Body of pancreas (tissue), 4 donors: ENCODE measurements at places on chromosomes 3 and 15. TPM values are rescaled to one million over a fixed set of nuclear protein-coding genes. Genes with fewer than 3 reads are reported as not detected.

GRCh38 chr15:58069008-58069407, 3.5 kb upstream of the ALDH1A2 start:
- DNase-seq: no peak
- no peak overlapping the region for H3K27ac ChIP-seq
- peaks cover 5% of the 10 kb centered on the region for H3K27me3 ChIP-seq
- H3K36me3 ChIP-seq: no peaks in the 10 kb centered on the region
- H3K4me1 ChIP-seq: peaks cover 12% of the 10 kb centered on the region

DNA sequence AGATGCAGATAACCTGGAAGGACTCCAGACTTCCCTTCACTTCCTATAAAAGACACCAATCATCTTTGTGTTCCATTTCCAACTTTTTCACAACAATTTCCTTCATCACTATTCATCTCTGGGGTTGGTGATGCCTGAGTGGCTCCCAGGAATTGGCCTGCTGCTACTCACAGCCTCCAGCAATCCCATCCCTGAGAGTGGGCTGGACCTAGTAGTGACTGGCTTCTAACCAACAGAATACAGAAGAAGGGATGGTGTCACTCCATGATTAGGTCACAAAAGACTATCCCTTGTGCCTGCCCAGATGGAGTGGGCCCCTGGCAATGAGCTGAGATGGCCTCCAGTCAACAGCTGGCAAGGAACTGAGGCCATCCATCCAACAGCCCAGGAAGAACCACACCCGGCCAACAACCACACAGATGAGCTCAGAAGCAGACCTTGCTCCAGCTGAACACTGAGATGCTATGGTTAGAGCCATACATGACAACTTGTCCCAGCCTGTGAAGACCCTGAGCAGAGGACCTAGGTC, 20.9 kb downstream of the OCA2 start:
- no peak overlapping the region for H3K27ac ChIP-seq
- DNase-seq: no peak
- H3K36me3 ChIP-seq: no peaks in the 10 kb centered on the region
- no peaks in the 10 kb centered on the region for H3K27me3 ChIP-seq

DNA sequence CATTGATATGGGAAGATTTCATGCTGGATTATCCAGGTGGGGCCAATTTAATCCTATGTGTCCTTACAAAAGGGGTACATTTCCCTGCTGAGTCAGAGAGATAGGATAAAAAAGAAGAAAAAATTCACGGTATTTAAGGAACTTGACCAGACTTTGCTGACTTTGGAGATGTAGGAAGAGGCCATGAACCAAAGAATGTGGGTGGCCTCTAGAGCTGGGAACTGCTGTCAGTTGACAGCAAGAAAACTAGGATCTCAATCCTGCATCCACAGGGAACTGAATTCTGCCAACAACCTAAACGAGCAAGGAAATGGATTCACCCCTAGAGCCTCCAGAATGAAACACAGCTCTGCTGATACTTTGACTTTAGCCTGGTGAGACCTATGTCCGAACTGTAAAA, 148.1 kb upstream of the SLC24A5 start:
- H3K27ac ChIP-seq: no peak overlapping the region
- no peaks in the 10 kb centered on the region for H3K4me1 ChIP-seq
- H3K4me3 ChIP-seq: no peak overlapping the region

- no peaks in the 10 kb centered on the region for H3K27me3 ChIP-seq
- H3K4me3 ChIP-seq: no peak overlapping the region
- peaks cover 71% of the 10 kb centered on the region for H3K36me3 ChIP-seq
- peak; percentile 5 for DNase-seq
- H3K27ac ChIP-seq: no peak overlapping the region
- H3K4me1 ChIP-seq: no peaks in the 10 kb centered on the region
Measured at GRCh38 chr15:25061808-25062550, 107.2 kb downstream of the SNRPN start.

DNA sequence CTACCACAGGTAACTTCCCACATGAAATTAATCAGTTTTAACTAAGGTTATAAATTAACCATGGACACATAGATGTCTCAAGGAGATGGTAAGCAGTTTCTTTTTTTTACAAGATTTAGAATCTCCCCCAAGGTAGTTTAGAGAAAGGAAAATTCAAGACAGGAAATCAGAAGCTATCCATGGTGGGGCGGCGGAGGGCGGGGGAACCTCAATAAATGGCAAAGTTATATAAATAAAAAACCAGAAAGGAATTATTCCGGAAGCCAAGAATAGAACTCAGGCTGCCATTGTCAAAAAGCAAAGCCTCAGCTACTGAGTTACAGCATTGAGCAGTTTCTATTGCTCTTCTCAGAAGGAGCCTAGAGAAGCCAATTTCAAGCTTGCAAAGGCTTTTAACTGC, 172.1 kb upstream of the SMAD3 start:
- no peaks in the 10 kb centered on the region for H3K36me3 ChIP-seq
- H3K27ac ChIP-seq: no peak overlapping the region
- DNase-seq: no peak

- no peak overlapping the region for H3K27ac ChIP-seq
- H3K36me3 ChIP-seq: no peaks in the 10 kb centered on the region
- H3K4me1 ChIP-seq: no peaks in the 10 kb centered on the region
- H3K4me3 ChIP-seq: no peak overlapping the region
- DNase-seq: no peak
- no peaks in the 10 kb centered on the region for H3K27me3 ChIP-seq
Measured at GRCh38 chr3:6753536-6753935, 107.4 kb upstream of the GRM7 start.

The PLSCR5 gene
- not detected for total RNA-seq

GRCh38 chr3:39122813-39123212, 15.3 kb downstream of the TTC21A start:
- no peak overlapping the region for H3K4me3 ChIP-seq
- no peak overlapping the region for H3K27ac ChIP-seq
- DNase-seq: no peak
- no peaks in the 10 kb centered on the region for H3K27me3 ChIP-seq
- H3K4me1 ChIP-seq: peaks cover 30% of the 10 kb centered on the region

DNA sequence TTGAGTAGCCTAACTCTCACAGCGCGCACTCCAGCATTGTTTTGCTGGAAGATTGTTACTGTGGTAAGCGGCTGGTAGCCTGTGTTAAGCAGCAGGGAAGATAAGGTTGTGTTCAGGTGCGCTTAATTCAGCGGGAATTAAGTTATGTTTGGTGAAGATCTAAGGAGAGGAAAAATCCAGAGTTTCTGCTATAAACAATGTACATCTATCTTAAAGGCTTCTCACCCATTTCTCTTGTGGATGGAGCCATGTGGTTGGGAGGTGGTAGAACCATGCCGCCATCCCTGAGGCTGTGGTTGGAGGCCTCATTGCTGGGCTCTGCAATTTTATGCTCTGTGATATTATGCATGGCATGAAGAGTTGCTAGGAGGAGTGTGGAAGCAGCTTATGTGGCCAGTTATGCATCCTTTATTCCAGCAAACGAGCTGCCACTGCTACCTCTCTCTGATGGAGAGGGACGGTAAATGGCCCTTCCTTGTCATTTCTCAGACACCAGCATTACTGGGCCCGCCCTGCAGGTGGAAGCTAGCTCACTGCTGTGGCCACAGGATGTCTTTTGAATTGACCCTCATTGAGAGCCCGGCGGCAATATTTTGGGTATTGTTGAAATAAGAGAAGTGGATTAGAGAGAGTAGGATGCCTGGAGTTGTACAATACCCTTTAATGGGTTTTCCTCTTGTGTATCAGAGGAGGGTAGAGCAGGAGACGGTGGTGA, 1.3 kb downstream of the MINAR1 start:
- no peaks in the 10 kb centered on the region for H3K36me3 ChIP-seq
- no peak overlapping the region for H3K27ac ChIP-seq
- no peaks in the 10 kb centered on the region for H3K27me3 ChIP-seq
- H3K4me3 ChIP-seq: no peak overlapping the region
- DNase-seq: no peak

The FGD5 gene
- 4.9 TPM for total RNA-seq

The ASB14 gene
- not detected for total RNA-seq

DNA sequence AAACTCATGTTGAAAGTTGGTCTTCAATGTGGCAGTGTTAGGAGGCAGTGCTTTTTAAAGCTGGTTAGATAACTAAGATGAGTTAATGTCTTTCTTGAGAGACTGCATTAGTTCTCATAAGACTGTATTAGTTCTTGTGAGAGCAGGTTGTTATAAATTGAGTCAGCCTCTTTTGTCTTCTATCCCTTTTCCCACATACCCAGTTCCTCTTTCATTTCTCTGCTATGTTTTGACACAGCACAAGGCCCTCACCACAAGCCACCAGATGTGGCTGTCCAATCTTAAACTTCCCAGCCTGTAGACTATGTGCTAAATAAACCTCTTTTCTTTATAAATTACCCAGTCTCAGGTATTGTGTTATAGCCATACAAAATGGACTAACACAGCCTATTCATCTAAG, 94.6 kb upstream of the SNTN start:
- H3K27ac ChIP-seq: no peak overlapping the region
- peaks cover 4% of the 10 kb centered on the region for H3K4me1 ChIP-seq
- no peaks in the 10 kb centered on the region for H3K36me3 ChIP-seq
- DNase-seq: no peak
- H3K4me3 ChIP-seq: no peak overlapping the region

DNA sequence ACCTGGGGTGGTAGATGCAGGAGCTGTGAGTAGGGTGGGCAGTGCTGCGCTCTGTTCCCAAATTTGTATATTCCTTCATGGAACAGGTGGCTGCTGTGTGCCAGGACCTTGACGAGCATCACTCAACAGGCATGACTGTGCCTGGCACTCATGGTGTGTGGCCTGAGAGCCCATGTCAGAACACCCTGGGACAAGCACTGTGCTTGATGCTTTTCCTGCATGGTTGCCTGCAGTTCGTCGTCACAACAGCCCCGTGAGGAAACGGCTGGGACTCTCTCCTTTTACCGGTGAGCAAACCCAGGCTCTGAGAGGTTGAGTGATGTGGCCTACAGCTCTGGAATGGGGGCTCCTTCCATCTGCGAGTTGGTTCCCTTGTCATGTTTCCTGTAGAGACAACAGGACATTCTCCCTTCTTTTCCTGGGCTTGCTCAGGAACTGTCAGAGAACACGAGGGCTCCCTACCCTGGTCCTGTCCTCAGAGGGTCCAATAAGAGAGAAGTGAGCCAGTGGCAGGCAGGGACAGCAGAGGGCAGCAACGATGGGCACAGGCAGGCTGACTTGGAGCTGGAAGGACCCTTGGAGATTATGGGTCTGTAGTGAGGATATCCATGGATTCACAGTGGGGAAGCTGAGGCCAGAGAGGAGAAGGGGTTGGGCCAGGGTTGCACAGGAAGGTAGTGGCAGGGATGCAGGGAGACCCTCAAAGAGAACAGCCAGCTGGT, 37.4 kb downstream of the PRKCD start:
- DNase-seq: no peak
- H3K4me3 ChIP-seq: no peak overlapping the region
- H3K27ac ChIP-seq: no peak overlapping the region
- H3K36me3 ChIP-seq: no peaks in the 10 kb centered on the region

GRCh38 chr3:179432451-179432850, 18.8 kb downstream of the GNB4 start:
- H3K27me3 ChIP-seq: no peaks in the 10 kb centered on the region
- H3K27ac ChIP-seq: no peak overlapping the region
- no peak for DNase-seq
- no peaks in the 10 kb centered on the region for H3K4me1 ChIP-seq

GRCh38 chr3:98518816-98519215, 3.9 kb downstream of the CLDND1 start:
- H3K27me3 ChIP-seq: no peaks in the 10 kb centered on the region
- no peak overlapping the region for H3K27ac ChIP-seq
- H3K36me3 ChIP-seq: peaks cover 10% of the 10 kb centered on the region
- H3K4me3 ChIP-seq: no peak overlapping the region
- no peak for DNase-seq
- H3K4me1 ChIP-seq: peaks cover 10% of the 10 kb centered on the region

DNA sequence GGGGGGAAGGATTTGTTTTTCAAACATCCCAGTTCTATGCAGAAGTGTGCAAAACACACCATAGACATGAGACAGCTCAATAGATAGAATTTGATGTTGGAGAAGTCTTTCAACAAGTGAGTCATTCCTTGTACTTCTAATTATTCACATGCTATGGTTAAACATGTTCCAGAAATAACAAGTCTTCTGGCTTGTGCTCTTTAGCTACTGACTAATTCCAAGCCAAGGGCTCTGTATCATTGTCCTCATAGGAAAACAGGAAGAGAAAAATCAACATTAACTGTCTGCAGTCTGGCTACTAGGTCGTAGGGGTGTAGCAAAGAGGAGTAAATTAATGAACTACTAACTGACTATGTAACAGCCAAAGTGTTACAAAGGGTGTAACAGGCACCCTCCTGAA, 25.8 kb downstream of the LDHAL6B start:
- H3K36me3 ChIP-seq: no peaks in the 10 kb centered on the region
- H3K27me3 ChIP-seq: no peaks in the 10 kb centered on the region
- no peaks in the 10 kb centered on the region for H3K4me1 ChIP-seq
- H3K4me3 ChIP-seq: no peak overlapping the region

- peaks cover 14% of the 10 kb centered on the region for H3K4me1 ChIP-seq
- H3K27ac ChIP-seq: no peak overlapping the region
- DNase-seq: no peak
- no peaks in the 10 kb centered on the region for H3K27me3 ChIP-seq
Measured at GRCh38 chr3:72974956-72975355, 21.7 kb upstream of the PPP4R2 start.

The CCR8 gene
- not detected for total RNA-seq

DNA sequence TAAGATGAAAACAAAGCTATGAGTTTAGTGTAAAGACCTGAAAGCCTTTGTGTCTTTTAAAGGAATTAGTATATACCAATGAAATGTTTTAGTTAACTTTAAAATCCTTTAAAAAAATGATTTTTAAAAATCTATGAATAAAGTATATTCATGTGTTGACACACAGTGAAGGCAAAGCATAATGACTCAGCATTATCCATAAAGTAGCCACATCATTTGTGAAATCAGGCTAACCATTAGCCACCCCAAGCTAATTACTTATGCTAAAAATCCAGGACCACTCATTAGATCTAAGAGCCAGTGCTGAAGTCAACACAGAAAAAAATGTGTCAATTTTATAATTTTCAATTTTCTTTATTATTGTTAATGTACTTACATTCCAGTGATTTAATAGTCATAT, 310.2 kb downstream of the TBC1D5 start:
- no peak overlapping the region for H3K4me3 ChIP-seq
- no peaks in the 10 kb centered on the region for H3K27me3 ChIP-seq
- peaks cover 4% of the 10 kb centered on the region for H3K4me1 ChIP-seq
- H3K36me3 ChIP-seq: no peaks in the 10 kb centered on the region
- no peak overlapping the region for H3K27ac ChIP-seq
- DNase-seq: no peak

DNA sequence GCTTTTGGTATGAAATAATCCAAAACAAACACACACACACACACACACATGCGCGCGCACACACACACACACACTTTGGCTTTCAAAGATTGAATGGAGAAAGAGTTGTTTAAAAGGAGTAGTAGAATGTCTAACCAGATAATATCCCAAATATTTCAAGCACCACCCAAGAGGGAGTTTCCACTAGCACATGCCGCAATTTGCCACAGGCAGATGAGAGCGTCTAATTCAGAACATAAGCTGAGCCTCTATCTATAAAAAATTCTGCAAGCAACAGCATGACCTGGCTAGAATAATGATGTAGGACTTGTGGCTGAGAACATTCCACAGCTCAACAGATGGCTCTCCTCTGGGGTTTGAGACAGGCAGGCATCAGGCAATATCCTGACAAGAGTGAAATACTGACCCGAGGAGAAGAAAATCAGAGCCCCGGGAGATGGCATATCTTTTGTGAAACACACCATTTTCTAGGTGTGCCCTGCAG, 302.5 kb upstream of the GADL1 start:
- H3K27me3 ChIP-seq: no peaks in the 10 kb centered on the region
- no peak overlapping the region for H3K4me3 ChIP-seq
- H3K27ac ChIP-seq: no peak overlapping the region
- H3K36me3 ChIP-seq: no peaks in the 10 kb centered on the region
